ENCODE measurements at places on chromosomes 2 and 18.

GRCh38 chr18:39313992-39314391 lies 1748.4 kb upstream of the CELF4 start:
- DNase-seq, result no peak

- no peak for DNase-seq
Observed at GRCh38 chr2:129727286-129727685, 252.2 kb upstream of the RAB6C start.

GRCh38 chr18:78976765-78977636 lies 2.6 kb upstream of the SALL3 start:
- no peak for DNase-seq

DNA sequence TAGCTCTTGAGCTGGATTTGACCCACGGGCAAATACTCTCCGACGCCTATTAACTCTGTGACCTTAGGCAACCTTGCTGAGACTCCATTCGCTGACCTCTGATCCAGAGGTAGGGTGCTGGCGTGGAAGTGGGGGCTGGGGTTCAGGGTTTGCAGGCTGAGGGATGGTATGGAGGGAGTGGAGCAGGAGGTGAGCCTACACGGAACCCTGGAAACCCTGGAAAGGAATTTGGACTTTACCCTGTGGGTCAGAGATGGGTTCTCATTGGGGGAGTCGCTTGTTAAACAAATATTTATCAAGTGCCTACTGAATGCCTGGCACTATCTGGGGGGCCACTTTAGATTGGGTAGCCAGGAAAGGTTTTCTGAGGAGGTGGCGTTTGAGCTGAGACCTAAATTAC lies 58.2 kb upstream of the FZD7 start:
- no peak for DNase-seq

GRCh38 chr2:25788457-25788856 lies 89.8 kb downstream of the ASXL2 start:
- no peak for DNase-seq

DNA sequence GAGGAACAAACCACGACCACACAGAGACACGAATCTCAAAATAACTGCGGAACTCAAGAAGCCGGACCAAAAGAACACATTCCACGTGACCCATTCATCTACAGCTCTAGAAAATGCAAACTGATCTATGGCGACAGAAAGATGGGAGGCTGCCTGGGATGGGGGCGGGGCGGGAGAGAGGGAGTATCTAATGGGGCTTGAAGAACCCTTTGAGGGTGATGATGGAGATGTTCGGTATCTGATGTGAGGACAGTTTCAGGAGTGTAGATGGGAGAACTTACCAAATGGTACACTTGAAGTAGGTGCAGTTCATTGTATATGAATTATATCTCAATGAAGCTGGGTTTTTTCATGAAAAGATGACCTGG lies 34.6 kb upstream of the KLF11 start:
- no peak for DNase-seq

DNA sequence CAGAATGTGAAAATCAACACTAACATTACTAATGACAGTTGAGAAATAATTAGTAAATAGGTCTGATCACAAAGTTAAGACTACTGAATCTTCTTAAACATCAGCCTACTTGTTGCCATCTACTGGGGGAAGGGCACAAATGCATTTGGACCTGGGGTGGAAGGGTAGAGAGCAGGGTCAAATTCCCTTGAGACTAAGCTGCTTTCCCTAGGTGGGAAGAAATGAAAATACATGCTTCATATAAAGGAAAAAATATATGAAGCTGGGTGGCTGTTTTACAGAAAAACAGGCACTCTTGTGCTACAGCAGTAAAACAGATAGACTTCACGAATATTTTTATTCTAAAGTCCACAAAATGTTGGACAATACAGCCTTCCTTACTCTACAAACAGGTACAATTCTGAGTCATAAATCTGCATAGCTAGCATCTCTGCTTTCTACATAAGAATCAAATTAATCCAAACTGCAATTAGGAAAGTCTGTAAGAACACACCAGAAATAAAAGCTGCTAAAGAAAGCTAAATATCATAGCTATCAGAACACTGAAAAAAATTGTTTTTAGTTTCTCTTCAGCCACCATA lies 10.9 kb downstream of the TRIP12 start:
- no peak for DNase-seq

DNA sequence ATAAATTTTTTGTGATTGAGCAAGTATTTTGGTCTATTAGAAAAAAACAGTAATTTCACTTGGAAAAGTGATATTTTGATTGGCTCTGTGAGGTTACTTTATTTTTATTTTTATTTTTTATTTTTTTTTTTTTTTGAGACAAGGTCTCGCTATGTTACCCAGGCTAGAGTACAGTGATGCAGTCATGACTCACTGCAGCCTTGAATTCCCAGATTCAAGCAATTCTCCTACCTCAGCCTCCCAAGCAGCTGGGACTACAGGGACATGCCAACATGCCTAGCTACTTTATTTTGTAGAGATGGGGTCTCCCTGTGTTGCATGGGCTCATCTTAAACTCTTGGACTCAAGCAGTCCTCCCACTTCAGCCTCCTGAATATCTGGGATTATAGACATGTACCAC lies 60.9 kb upstream of the MGAT5 start:
- DNase-seq, result no peak

- DNase-seq, result no peak
Observed at GRCh38 chr2:124536591-124536990, 511.5 kb downstream of the CNTNAP5 start.

DNA sequence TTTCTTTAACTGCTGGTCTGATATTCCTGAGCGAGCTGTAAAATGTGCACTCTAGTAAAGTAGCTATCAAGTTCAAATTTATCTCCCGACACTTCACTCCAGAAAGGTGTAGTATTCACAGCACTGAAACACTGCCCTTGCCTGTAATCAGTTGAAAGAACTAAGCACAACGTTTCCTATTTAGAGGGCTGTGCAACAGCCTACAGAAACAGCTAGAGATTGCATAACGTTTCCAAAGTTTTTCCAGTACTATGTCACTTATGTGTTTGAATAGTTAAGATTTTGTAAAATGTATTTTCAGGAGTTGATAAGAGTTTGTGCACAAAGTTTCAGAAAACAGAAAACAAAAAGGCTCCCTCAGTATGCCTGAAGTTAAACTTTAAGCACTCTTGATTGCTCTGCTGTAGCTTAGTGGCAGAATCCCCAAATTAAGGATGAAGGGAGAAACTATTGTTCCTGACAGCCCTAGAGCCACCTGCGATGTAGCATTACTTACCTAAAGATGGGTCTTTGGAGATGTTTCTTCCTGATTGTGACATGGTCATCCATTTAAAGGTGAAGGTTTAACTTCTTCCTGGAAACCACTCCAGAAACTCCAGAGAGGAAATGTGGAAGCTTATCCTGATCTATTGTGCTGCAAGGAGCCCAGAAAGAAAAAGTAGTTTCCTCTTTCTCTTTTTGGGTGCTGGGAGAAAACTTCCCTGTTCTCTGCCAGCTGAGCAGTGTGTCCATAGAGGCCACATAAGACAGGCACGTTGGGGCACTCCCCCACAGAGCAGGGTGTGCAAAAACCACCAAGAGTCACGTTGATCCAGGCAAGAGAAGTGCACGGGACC lies 536 bp downstream of the PDE1A start:
- no peak for DNase-seq

DNA sequence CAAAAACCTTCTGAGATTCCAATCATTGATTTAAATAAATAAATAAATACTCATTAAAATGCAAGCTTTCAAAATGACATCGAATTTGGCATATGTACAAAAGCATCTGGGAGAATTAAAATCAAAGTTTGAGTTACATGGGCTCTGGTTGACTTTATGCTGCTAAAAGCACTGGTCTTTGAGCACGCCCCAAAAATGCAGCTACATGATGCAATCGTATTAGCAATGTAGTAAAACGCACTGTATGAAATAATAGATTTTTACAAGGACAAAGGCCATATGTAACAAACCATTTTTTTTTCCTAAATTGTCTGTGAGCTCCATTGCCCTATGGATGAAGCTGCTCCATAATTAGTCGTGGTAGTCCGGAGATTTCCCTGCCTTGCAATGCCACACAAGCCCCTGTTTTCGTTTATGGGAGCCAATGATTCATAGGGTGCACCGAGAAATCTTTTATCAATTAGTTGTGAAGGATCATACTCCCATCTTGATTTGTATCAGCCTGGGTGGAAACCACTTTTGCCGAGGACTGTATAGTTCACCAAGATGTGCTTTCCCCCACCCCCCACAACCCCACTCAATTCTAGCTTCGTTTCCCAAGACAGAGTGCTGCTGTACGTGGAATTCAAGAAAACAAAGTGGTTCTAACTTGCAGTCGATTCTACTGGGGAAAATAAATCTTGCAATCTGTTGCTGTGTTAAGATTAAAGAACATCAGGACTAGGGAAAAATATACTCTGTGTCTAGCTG lies 268.4 kb downstream of the IRS1 start:
- no peak for DNase-seq

DNA sequence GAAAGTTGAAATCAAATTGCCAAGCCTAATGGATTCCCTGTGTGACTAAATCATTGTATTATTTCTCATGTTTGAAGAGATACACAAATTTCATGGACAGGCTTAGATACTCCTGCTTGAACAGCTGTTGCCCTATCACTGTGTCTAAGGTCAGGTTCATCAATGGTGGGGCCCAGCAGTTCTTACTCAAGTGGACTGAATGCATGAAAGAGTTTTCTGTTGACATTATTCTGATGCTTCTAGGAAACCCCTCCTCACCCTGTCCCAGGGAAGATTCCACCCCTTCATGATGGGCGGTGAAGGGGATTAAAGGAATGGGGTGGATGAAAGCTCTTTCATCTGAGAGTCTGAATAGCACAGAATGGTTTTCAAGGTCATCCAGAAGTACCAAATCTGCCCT lies 148.8 kb downstream of the INO80D start:
- DNase-seq, result no peak

GRCh38 chr2:239354132-239354790 lies 46.6 kb downstream of the HDAC4 start:
- DNase-seq, result no peak

DNA sequence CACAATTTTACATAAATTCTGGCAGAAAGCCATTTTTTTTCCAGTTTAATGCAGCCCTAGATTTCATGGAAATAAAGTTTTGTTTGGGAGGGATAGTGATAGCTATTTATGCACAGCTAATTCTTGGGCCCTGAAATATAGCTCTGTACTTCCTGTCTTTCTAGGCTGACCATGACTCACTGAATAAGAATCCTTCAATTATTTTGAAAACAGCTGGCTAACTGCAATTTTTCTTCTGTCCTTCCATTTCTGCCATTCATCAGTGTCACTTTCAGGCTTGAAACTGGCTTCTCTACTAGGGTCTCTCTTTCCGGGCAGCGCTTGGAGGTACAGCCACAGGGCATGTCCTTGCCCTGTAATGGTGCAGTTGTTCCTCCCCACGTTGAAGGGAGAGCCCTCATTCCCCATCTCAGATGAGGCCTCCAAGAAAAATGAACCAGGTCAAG lies 97.1 kb upstream of the TMEM178A start:
- DNase-seq, result no peak

- no peak for DNase-seq
Observed at GRCh38 chr2:200422532-200423261, 87.2 kb downstream of the KCTD18 start.

DNA sequence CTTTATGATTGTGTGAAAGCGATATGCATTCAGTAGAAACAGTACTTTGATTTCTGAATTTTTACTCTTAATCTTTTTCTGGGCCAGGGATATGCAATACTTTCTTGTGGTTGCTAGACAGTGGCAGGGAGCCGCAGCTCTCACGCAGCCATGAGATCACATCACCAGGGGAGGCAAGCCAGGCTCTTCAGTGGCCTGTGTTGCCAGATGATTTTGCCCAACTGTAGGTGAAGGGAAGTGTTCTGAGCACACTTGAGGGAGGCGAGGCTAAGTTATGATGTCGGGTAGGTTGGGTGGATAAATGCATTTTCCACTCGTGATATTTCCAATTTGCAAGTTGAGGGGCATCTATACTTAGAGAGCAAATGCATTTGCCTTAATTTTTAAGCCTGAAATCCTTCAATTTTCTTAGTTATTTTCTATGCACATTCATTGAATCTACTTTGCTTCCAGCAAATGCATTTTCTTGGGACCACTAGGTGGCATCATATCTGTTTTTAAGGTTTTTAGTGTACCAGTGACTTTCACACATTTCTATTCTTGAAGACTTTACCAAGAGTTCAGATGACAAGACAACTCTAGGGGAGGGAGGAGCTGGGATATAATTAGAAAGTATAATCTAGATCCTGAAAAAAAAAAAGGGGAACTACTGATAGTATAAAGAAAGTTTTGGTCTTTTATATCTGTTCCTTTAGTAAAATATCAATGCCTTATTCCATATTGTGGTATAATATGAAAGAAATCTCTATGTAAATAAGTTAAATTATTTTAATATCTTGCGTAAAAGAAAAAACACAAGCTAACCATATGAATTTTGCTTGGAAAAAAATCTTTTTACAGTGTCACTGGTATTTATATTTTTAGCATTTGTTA lies 643.3 kb downstream of the SOCS6 start:
- DNase-seq, result no peak

GRCh38 chr2:29951576-29951975 lies 30.2 kb upstream of the ALK start:
- no peak for DNase-seq

GRCh38 chr2:58156780-58157179 lies 84.3 kb downstream of the FANCL start:
- DNase-seq, result no peak

DNA sequence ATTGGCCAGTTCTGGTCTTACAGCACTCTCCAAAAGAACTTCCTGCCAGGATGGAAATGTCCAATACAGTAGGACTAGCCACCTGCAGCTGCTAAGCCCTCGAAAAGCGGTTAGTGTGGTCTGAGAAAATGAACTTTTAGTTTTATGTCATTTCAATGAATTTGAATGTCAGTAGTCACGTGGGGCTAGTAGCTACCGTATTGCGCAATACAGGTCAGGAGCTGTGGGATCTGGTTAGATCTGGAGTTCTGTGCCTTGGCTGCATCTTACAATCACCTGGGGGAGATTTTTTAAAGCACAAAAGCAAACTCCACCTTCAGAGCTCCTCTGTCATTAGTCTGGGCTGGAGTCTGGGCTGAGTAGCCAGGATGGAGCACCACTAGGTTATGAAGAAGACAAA lies 35.9 kb downstream of the C1QL2 start:
- DNase-seq, result no peak

DNA sequence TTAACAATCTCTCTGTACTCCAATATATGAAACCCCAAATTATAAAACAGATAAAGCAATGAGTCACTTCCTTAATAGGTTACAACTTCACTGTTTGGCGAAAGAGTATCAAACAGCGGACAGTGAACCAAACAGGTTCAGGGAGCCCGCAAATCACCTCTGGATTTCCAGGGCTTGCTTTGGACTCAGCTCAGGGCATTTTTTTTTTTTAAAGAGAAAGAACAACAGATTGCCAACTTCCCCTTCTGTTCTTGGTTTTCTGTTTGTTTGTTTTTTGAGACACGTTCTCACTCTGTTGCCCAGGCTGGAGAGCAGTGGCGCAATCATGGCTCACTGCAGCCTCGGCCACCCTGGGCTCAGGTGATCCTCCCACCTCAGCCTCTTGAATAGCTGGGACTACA lies 52.7 kb downstream of the ABCB11 start:
- DNase-seq, result no peak

GRCh38 chr2:149687052-149687427 lies 99.5 kb upstream of the MMADHC start:
- DNase-seq, result no peak

Measured in stimulated activated CD4-positive, alpha-beta T cell treated with anti-CD3 and anti-CD28 coated beads, Interleukin-1b, Interleukin-23, amount 100 ng/mL, for 1 hour (primary cell).